ENCODE measurements at places on chromosomes 3 and 15.
A peak's percentile ranks its signal among the peaks of the same experiment; 100 is the strongest.

- no peak for DNase-seq
Measured at GRCh38 chr3:15456321-15456720, 28.9 kb downstream of the EAF1 start.

- no peak for DNase-seq
Measured at GRCh38 chr3:13623101-13623654, 74.3 kb downstream of the FBLN2 start.

GRCh38 chr3:47870156-47870555 is 67.2 kb downstream of the DHX30 start:
- no peak for DNase-seq

DNA sequence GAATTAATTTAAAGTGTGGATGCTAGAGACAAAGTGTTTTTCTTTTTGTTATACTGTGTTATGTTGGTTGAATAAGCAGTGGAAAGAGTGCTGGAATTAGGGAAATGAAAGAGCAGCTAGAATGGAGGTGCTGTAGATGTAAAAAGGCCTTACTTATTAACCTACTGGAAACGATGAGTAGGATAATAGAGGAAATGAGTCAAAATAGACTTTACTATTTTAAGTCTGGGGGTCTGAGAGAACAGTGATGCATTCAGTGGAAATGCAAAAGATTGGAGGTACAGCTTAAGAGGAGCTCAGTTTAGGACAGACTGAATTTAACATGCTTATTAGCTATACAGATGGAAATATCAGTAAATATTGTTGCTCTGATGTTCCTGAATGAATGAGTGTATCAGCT is 674.0 kb downstream of the OTOL1 start:
- DNase-seq, result no peak

GRCh38 chr3:53140847-53141845 is 10.9 kb upstream of the RFT1 start:
- DNase-seq, result no peak

- DNase-seq, result no peak
Measured at GRCh38 chr15:70249616-70250015, 151.9 kb upstream of the TLE3 start.

GRCh38 chr15:35102186-35102585 is 17.1 kb upstream of the NANOGP8 start:
- DNase-seq, result no peak

DNA sequence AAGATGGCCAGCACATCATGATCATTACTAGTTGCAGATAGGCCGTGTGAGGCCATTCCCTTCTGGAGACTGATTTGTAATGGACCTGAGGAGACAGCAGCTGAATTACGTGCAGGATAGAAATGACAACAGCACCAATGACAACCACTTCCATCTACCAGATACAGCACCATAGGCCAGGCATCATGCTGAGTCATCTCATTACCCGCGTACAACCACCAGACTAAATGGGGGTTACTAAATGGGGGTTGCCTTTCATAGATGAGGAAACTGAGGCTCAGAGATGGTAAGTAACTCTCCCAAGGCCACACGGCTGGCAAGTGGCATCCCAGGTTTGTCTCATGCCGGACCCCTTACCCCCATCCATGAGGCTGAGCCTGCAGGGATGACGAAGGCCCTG is 32.8 kb upstream of the FAM107A start:
- no peak for DNase-seq

DNA sequence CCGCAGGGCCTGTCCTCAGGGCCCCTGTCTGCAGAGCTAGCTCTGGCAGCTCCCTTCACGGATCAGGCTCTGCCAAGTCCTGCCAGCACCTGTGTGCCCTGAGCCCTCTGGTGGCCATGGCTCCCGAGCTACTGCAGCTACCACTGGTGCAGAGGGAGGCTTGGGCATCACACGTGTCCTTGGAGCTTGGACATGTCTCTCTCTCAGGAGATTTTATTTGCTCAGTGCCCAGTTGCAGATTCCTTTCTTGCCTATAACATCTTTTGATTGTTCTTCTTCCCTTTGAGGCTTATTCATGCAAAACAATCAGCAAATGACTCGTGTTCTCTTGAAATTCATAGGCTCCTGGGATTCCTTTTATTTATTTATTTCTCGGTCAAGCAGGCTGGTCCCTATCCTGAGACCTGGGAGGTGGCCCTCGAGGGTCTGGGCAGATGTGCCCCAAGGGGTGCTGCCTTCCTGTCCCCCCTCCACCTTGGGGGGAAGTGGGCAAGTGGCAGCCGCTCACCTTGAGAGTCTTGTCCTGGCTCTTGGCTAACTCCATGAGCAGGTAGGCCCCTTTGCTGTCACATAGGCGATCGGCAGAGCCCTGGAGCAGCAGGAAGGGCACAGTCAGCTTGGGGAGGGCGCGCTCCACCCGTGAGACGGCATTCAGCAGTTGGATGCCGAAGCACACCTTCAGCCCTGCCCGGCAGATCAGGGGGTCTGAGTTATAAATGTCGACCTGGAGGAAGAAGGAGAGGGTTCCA is 21.9 kb downstream of the ABTB1 start:
- DNase-seq, result peak; percentile 73

GRCh38 chr3:39879581-39879980 is 70.2 kb downstream of the MYRIP start:
- DNase-seq, result no peak

Measured in left ventricle myocardium inferior (tissue), 1 donor.